CD4-positive, alpha-beta T cell treated with Interleukin-17A for 4 hours (primary cell): ENCODE measurements at places on chromosomes 2 and 18.

- DNase-seq, result no peak
Observed at GRCh38 chr2:96699621-96700020, 40.2 kb downstream of the LMAN2L start.

DNA sequence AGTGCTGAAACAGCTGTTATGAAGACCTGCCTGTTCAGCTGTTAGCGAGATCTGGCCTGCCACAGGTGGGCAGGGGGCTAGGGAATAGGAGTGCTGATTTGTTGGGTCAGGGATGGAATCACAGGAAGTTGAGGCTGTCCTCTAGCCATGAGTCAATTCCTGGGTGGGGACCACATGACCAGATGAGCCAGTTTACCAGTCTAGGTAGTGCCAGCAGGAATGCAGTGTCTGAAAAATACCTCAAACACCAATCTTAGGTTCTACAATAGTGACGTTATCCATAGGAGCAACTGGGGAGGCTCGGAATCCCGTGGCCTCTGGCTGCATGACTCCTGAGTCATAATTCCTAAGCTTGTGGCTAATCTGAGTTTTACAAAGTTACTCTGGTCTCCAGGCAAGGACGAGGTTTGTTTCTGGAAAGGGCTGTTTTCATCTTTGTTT is 44.9 kb downstream of the DYSF start:
- no peak for DNase-seq

DNA sequence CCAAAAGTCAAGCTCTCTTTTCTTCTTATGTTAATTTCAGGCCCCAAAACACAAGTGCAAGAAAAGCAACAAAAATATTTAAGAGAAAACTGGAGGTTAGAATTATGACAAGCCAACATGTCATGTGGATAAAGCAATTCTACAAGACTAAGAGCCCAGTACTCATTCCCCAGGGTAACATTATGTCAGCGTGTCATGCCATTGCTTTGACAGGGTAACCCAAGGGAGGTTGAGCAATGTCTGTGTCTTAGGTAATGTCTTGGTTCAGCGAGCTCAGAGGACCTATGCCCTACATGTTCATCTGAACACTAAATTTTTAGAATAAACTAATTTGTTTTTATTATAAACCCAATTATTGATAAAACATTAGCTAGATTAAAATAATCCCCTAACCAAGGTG is 173.2 kb upstream of the ZNF804A start:
- DNase-seq, result no peak

GRCh38 chr2:191961556-191961955 is 114.7 kb upstream of the CAVIN2 start:
- no peak for DNase-seq

DNA sequence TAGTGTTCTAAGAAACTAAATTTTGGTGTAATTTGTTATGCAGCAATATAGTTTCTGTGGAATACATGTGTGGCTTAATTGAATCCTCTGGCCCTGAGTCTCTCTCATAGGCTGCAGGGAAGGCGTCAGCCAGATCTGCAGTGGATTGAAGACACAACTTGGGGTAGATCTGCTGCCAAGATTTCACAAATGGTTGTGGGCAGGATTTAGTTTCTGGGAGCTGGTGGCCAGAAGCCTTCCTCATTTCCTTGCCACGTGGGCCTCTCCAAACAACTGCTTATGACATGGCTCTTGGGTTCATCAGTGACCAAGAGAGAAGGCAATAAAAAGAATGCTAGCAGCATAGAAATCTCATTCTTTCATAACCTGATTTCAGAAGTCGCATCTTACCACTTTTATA is 28.2 kb downstream of the CCDC102B start:
- DNase-seq, result no peak

DNA sequence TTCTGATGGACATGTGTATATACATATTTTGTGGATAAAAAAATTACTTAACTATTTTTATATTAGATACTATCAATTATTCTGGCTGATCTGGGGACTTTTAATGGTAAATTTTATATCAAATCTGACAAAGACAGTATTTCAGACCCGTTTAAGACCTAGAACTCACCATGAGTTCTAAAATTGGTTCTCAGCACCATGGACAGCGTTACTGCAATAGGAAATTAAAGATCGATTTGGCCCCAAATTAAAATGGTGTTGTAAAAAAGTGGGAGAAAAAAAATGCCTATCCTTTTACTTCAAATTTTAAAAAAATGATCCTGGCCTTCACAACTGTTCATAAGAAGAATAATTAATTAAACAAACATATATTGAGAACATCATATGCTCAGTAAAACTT is 919 bp upstream of the SCN2A start:
- DNase-seq, result no peak

DNA sequence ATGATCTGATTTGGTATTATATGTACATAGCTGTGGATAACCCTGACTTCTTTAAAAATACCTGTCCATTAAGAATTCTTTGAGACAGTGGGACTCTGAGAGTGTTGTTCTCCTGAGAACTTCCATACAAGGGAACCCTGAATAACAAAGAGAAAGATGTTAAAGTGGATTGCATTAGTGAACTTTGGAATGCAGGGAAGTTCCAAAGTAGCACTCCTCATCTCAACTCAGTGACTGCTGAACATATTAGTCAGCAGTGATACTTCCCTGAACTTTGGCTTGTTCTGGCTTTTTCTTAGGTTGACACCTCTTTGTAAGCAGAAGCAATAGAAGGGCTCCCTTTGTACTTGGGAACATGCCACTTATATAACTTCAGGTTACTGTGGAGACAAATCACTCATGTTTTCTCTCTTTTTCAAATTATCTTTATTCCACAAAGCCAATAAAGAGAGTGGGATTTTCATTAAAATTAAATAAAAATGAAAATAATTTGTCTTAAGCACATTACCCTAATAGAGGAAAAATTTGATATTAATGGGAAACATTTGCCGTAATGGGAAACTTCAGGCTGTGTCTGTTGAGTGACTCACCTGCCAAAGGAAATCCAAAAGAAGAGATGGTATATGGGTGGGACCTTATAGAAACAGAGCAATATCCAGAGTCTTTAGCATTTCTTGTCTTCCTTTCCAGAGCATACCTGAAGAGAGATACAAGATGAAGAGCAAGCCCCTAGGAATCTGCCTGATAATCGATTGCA is 33.3 kb downstream of the CFLAR start:
- DNase-seq, result no peak

- DNase-seq, result no peak
Observed at GRCh38 chr18:4276953-4277585, 178.0 kb downstream of the DLGAP1 start.

- DNase-seq, result peak; percentile 15
Observed at GRCh38 chr2:70123051-70123828, 36.0 kb downstream of the PCBP1 start.

GRCh38 chr2:235506997-235507615 is 13.3 kb downstream of the AGAP1 start:
- DNase-seq, result no peak

DNA sequence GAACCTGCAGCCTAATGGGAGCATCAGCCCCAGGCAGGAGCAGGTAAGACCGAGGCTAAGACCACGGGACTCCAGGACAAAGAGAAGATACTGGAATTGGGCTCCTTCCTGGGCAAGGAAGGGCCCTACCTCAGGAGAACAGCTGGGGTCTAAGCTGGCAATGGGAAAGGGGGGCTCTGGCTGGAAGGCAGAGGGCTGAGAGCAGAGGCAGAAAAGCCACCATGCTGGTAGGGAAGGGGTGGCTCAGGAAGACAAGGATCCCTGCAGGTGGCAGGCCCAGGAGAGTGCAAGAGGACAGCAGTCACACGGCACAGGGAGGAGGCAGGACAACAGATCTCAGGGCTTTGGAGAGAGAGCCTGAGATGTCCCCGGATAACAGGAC is 203.5 kb downstream of the NDUFA10 start:
- no peak for DNase-seq

- no peak for DNase-seq
Observed at GRCh38 chr2:74199871-74200305, 1.5 kb downstream of the MTHFD2 start.
